ENCODE measurements at places on chromosomes 5 and 9.

- no peak for DNase-seq
Observed at GRCh38 chr5:17203329-17204132, 13.9 kb upstream of the BASP1 start.

GRCh38 chr5:119123280-119123679 is 52.4 kb downstream of the DMXL1 start:
- DNase-seq, result no peak

DNA sequence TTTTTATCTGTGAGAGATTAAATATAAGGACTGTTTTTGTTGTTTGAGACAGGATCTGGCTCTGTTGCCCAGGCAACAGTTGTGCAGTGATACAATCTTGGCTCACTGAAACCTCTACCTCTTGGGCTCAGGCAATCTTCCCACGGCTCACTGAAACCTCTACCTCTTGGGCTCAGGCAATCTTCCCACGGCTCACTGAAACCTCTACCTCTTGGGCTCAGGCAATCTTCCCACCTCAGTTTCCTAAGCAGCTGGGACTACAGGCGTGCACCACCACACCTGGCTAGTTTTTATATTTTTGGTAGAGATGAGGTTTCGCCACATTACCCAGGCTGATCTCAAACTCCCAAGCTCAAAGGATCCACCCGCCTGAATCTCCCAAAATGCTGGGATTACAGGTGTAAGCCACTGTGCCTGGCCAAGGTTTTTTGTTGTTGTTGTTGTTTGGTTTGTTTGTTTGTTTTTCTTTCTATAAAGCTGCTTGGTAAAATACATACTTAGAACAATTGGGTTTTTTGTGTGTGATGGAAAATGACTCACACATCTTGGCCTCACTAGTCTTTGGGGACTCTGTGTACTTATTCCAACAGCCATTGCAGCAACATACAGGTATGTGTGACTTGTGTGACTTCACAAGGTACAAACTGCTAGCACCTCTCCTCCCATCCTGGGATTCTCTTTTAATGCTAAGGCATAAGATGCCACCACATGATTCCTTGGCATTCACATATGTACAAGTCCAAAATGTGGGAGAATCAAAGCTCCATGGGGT is 36.5 kb upstream of the RASA1 start:
- DNase-seq, result no peak

DNA sequence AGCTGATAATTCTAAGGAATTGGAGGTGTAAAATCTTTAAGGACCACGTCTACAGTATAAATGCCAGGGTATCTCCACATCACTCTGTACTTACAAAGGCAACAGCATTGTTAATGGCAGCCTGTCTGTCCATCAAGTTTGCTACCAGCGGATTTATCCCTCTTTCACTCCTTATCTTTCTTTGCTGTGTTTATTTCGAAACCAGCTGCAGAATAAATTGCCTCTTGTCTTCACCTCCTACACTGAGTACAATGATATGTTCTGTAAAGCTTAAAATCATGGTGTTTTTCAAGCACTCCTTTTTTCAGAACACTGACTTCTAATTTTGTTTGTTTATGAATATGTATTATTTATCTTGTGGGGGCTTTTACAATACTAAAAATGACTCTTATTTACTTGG is 1088.1 kb downstream of the NR2F1-AS1 start:
- no peak for DNase-seq

GRCh38 chr9:92977279-92977678 is 30.0 kb downstream of the FGD3 start:
- DNase-seq, result no peak

- no peak for DNase-seq
Observed at GRCh38 chr5:130693509-130693908, 471.5 kb downstream of the HINT1 start.

- no peak for DNase-seq
Observed at GRCh38 chr5:181259974-181260719, 796 bp downstream of the TRIM52 start.

DNA sequence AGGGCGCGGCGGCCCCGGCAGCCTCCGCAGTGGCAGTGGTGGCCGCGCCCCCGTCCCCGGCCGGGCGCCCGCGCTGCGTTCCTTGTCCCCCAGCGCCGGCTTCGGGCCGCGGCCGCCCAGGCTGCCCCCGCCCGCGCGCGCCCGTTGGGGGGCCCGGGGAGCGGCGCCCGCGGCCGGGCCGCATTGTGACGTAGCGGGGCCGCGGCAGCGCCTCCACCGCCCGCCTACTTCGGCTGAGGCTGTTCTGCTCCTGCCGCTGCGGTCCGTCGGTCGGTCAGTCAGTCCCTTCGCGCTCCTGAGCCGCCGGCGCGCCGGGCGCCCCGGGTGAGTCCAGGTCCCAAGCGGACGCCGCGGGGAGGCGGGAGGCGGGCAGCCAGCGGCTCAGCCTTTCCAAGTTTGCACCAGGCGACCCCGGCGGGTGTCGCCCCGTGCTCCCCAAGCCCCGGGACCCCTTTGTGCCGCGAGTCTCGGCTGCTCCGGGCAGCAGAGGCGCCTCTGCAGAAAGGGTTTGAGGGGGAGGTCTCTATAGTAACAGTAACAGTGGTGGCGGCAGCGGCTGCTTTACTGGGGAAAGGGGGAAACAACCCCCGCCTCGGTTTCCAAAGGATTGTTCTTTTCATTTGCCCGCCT is at the start of gene SNCAIP:
TSS of gene SNCAIP (plus strand) at position 277 of the 630 bp plus-strand sequence. CDS start 78,898 bp downstream, outside the sequence.
- DNase-seq, result no peak

GRCh38 chr5:152568016-152568415 is 162.9 kb upstream of the NMUR2 start:
- DNase-seq, result no peak

Measured in stimulated activated CD8-positive, alpha-beta memory T cell treated with anti-CD3 and anti-CD28 coated beads, Interleukin-7, amount 100 ng/mL, for 1 hour (primary cell).